Keratinocyte (primary cell): ENCODE measurements at places on chromosomes 2 and 18.
A peak's percentile ranks its signal among the peaks of the same experiment; 100 is the strongest.

GRCh38 chr18:7821784-7822183, 254.7 kb downstream of the PTPRM start:
- H3K4me3 ChIP-seq = no peak overlapping the region
- no peak for DNase-seq
- H3K27me3 ChIP-seq = no peaks in the 10 kb centered on the region
- no peaks in the 10 kb centered on the region for H3K4me1 ChIP-seq
- no peak overlapping the region for H3K27ac ChIP-seq

- H3K4me3 ChIP-seq = no peak overlapping the region
- no peak for DNase-seq
- no peaks in the 10 kb centered on the region for H3K27me3 ChIP-seq
These were observed 89.9 kb upstream of the TMEM247 start for GRCh38 chr2:46389417-46389916.

- H3K4me1 ChIP-seq = peaks cover 15% of the 10 kb centered on the region
- H3K27ac ChIP-seq = no peak overlapping the region
- no peak for DNase-seq
- no peak overlapping the region for H3K4me3 ChIP-seq
- H3K36me3 ChIP-seq = no peaks in the 10 kb centered on the region
These were observed 68.8 kb downstream of the CLHC1 start for GRCh38 chr2:55163274-55163721.

DNA sequence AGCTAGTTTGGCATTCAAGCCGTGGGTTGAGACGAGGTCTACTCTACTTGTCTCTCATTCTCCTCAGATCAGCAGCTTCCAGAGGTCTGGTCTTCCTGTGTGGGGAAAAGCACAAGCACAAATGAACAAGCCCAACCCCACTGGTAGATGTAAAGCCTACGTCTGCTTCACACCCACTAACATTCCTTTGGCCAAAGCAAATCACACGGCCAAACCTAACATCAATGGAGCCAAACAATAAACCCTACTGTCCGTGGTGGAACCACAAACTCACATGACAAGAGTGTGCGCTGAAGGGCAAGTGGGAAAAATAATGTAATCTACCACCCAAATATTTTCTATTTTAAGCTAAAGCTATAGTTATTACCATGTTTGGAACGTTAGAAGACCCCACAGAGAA, 179.3 kb upstream of the MGAT5 start:
- no peak overlapping the region for H3K27ac ChIP-seq
- no peaks in the 10 kb centered on the region for H3K4me1 ChIP-seq
- H3K27me3 ChIP-seq = peaks cover 6% of the 10 kb centered on the region
- no peaks in the 10 kb centered on the region for H3K36me3 ChIP-seq

- no peak overlapping the region for H3K4me3 ChIP-seq
- H3K27ac ChIP-seq = no peak overlapping the region
- H3K27me3 ChIP-seq = no peaks in the 10 kb centered on the region
- peaks cover 8% of the 10 kb centered on the region for H3K4me1 ChIP-seq
These were observed 243.6 kb upstream of the MEIS1 start for GRCh38 chr2:66191311-66191710.

DNA sequence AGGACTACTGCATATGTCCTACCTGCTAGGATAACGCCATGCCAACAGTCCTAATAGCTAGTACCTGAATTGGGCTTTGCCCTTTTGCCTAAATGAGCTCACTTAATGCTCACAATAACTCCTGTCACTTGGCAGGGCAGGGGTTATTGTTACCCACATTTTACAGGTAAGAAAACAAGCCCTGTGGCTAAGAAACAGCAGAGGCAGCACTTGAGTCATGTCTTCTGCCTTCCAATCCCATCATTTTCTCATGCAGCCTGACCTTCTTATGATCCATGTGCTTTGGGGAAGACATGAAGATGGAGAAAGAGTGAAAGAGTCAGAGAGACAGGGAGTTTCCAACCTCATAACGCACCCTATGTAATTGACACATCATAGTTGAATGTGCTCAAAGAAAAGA, 33.6 kb upstream of the LPIN1 start:
- H3K4me3 ChIP-seq = no peak overlapping the region
- no peak for DNase-seq
- peaks cover 13% of the 10 kb centered on the region for H3K27me3 ChIP-seq
- no peaks in the 10 kb centered on the region for H3K36me3 ChIP-seq
- peak overlapping the region; percentile 3 for H3K27ac ChIP-seq
- peaks cover 25% of the 10 kb centered on the region for H3K4me1 ChIP-seq

DNA sequence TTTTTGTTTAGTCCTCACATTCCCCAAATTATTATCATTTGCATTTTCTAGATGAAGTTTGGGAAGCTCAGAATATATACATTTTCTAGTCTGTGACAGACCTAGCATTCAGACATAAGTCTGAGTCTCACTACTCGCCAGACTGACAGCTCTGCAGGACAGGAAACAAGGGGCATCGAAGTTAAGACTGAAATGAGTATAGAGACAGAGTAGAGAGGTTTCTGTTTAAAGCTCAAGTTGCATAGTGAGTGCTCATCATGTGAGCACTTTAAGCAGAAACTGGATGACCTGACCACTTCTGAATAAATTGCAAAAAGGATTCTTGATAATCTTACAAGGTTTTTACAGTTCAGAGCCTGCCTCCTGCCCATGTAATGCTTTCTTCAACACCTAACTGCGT, 1.1 kb downstream of the HADHB start:
- H3K27me3 ChIP-seq = no peaks in the 10 kb centered on the region
- peak overlapping the region; percentile 96 for H3K4me3 ChIP-seq
- peak overlapping the region; percentile 97 for H3K27ac ChIP-seq

GRCh38 chr18:72762515-72763122, 105.2 kb downstream of the NETO1 start:
- no peaks in the 10 kb centered on the region for H3K27me3 ChIP-seq
- H3K36me3 ChIP-seq = no peaks in the 10 kb centered on the region
- DNase-seq = peak; percentile 38

- H3K27ac ChIP-seq = no peak overlapping the region
- no peak overlapping the region for H3K4me3 ChIP-seq
- H3K27me3 ChIP-seq = no peaks in the 10 kb centered on the region
These were observed 652.2 kb downstream of the LRRTM4 start for GRCh38 chr2:76870011-76870410.

GRCh38 chr2:128593879-128594650, 275.4 kb upstream of the HS6ST1 start:
- no peak overlapping the region for H3K27ac ChIP-seq
- no peak for DNase-seq
- no peaks in the 10 kb centered on the region for H3K27me3 ChIP-seq
- H3K4me1 ChIP-seq = no peaks in the 10 kb centered on the region
- no peak overlapping the region for H3K4me3 ChIP-seq

GRCh38 chr2:75153221-75153620, 46.1 kb downstream of the TACR1 start:
- H3K4me3 ChIP-seq = no peak overlapping the region
- DNase-seq = no peak
- no peaks in the 10 kb centered on the region for H3K4me1 ChIP-seq
- no peaks in the 10 kb centered on the region for H3K36me3 ChIP-seq
- H3K27ac ChIP-seq = no peak overlapping the region
- H3K27me3 ChIP-seq = no peaks in the 10 kb centered on the region

GRCh38 chr2:208373460-208374089, 33.0 kb upstream of the PTH2R start:
- DNase-seq = no peak
- H3K27ac ChIP-seq = no peak overlapping the region
- no peaks in the 10 kb centered on the region for H3K27me3 ChIP-seq
- H3K4me1 ChIP-seq = no peaks in the 10 kb centered on the region

DNA sequence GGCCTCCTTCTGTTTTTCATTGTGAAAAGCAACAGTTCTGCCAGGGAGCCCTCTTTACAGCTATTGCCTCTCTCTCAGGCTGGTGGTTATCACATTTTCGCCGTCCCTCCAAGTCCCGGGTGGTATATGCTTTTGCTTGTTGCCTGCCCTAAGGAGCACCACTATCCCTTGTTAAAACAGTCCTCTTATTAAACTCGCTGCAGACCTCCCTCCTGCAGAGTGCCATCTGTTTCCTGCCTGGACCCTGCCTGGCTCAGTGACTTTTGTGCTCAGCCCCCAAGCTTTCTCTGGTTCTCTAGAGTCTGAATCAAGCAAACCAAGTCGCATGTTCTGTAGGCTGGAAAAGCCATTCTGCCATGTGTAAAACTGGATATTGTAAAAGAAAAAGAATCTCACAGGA, 72.1 kb upstream of the FHL2 start:
- H3K27me3 ChIP-seq = peaks cover 2% of the 10 kb centered on the region
- no peaks in the 10 kb centered on the region for H3K36me3 ChIP-seq
- H3K27ac ChIP-seq = no peak overlapping the region
- no peak for DNase-seq
- peaks cover 5% of the 10 kb centered on the region for H3K4me1 ChIP-seq
- no peak overlapping the region for H3K4me3 ChIP-seq

DNA sequence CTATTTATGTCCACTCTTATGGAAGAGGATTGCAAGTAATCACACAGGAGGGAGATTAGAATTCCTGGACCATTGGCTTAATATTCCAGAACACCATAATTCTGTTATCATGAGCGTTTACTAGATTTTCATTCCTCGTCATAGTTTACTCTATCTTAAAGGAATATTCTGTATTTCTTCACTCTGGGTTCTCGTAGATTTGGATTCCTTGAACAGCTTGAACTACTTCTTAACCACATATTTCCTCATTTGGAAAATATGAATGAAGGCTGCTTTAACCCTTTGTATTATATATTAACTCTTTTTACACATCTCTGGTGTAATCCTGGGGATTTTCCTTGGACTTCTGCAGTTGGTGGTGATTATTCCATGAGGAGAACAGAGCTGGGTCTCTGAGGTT, 46.3 kb upstream of the CCBE1 start:
- no peak overlapping the region for H3K27ac ChIP-seq
- peaks cover 11% of the 10 kb centered on the region for H3K4me1 ChIP-seq
- no peaks in the 10 kb centered on the region for H3K27me3 ChIP-seq
- no peaks in the 10 kb centered on the region for H3K36me3 ChIP-seq
- H3K4me3 ChIP-seq = no peak overlapping the region

DNA sequence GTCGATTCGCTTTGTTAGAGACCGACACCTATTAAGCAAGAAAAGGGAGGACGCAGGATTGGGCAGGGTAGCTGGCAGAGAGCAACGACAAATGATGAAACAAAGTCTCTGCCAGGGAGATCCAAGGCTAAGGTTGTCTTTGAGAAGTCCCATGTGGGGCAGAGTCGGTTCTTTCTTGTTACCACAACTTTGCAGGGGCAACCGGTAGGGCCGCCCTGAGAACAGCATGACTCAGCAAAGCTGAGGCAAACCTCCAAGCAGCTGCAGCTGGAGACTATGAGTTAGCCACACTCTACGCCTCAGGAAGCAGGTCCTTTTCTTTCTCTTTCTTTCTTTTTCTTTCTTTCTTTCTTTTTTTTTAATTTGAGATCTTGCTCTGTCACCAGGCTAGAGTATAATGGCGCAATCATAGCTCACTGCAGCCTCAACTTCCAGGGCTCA, 452.3 kb upstream of the ID2 start:
- H3K4me1 ChIP-seq = no peaks in the 10 kb centered on the region
- H3K36me3 ChIP-seq = no peaks in the 10 kb centered on the region
- no peak overlapping the region for H3K27ac ChIP-seq
- no peak for DNase-seq
- no peak overlapping the region for H3K4me3 ChIP-seq

DNA sequence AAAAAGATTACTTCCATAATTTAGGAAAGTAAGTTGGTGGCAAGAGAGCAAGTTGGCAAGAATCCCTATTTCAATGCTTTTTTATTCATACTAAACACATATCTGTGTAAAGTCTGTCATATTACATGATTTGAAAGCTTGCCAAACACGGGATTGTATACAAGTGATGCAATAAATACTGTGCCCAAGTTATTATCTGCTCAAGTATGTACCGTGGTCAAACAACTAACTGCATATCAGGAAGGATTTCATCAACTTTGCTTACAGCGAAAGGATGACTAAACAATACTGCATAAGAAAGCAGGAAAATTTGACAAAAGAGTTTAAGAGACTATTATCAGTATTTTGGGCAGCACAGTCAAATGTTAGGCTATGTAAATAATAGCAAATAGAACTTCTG, 69.6 kb upstream of the SCN1A start:
- no peak overlapping the region for H3K27ac ChIP-seq
- no peak overlapping the region for H3K4me3 ChIP-seq
- H3K4me1 ChIP-seq = no peaks in the 10 kb centered on the region
- no peaks in the 10 kb centered on the region for H3K36me3 ChIP-seq
- H3K27me3 ChIP-seq = no peaks in the 10 kb centered on the region

DNA sequence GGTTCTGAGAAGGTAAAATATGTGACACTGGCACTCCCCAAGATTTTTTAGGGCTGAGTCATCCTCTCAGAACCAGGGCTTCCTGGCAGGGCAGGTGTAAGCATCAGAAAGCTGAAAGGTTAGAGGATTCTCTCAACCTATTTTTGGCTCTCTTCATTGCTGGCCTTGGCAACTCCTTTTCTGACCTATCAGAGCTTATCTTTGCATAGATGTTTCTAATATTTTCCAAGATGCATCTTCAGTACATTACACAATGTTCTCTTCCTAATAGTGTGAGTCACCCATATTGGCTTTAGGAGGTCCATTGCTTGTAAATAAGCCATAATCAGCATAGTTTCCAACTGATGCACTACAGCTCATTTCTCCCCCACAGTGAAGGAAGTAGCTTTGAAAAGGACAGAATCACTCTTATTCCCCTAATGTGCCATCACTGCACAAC, 2008.4 kb upstream of the PIK3C3 start:
- H3K36me3 ChIP-seq = no peaks in the 10 kb centered on the region
- no peaks in the 10 kb centered on the region for H3K27me3 ChIP-seq
- H3K4me1 ChIP-seq = peaks cover 25% of the 10 kb centered on the region
- DNase-seq = peak; percentile 80
- no peak overlapping the region for H3K4me3 ChIP-seq
- peak overlapping the region; percentile 53 for H3K27ac ChIP-seq

DNA sequence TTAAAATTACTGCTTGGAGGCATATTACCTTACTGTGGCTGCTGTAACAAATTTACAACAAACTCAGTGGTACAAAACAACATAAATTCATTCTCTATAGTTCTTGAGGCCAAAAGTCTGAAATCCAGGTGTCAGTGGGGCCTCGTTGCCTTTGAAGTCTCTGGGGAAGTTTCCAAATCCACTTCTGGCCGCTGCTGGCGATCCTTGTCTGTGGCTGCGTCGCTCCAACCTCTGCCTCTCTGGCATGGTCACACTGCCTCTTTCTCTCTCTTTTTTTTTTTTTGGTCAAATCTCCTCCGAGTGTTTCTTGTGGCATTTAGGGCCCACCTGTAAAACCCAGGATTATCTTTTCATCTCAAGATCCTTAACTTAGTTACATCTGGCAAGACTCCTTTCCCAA, 182.8 kb downstream of the ST6GAL2 start:
- no peak overlapping the region for H3K27ac ChIP-seq
- H3K36me3 ChIP-seq = no peaks in the 10 kb centered on the region
- no peak for DNase-seq
- no peak overlapping the region for H3K4me3 ChIP-seq
- H3K27me3 ChIP-seq = no peaks in the 10 kb centered on the region
